ENCODE measurements at places on chromosomes 3 and 15.

GRCh38 chr3:43865887-43866528 is 175.3 kb downstream of the ABHD5 start:
- DNase-seq = no peak

DNA sequence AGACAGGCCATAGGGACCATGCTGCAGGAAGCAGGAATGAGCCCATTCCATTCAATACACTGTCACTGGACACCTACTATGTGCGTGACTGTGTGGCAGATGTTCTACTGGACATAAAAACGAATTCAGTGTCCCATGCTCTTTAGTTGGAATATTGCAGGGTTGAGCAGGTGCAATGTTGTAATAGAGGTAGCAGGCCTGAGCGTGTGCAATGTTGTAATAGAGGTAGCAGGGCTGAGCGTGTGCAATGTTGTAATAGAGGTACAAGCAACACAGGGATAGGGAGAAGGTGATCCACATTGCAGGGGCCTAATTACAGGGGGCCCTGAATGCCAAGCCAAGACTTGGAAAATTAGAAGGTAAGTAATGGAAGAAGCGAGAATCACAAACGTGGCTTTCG is 261.4 kb upstream of the HES1 start:
- no peak for DNase-seq

- no peak for DNase-seq
These were observed 28.3 kb upstream of the AP4E1 start for GRCh38 chr15:50880206-50880605.

- DNase-seq = no peak
These were observed 105.0 kb downstream of the MYLK start for GRCh38 chr3:123778991-123779622.

GRCh38 chr15:38781196-38781595 is 216.6 kb upstream of the RASGRP1 start:
- DNase-seq = no peak

GRCh38 chr15:101148166-101148880 is 103.5 kb downstream of the CHSY1 start:
- DNase-seq = no peak

DNA sequence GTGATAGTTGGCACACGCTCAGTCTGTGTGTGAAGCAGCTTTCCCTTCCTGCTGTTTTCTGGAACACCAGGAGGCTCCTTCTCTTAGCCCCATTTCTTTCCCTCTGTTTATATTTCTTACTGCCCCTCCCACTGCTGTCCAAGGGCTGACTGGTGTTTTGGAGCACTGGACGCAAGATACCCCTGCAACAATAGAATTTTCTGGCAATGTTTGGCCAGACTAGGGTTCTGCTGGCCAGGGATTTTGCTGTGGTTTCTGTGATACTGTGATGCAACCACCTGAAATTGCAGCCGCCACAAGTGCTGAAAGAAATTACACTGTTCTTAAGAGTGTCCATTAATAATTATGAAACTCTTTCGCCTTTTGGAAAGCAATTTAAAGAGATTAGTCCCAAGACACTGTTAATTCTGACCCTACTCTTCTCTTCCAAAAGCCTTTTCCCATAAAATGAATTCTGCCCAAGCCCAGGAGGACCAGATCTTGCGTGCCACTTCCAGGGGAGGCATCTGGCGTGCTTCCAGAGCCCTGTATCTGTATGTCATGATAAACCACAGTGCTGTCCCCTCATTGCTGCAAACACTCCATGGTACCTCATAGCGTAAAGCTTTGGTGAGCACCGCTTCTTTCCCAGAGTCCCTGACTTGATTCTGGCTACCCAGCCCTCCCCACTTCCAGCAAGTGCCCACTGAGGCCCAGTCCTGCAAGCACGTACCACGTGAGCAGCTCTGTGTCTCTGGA is 159.4 kb upstream of the CHRM5 start:
- no peak for DNase-seq

DNA sequence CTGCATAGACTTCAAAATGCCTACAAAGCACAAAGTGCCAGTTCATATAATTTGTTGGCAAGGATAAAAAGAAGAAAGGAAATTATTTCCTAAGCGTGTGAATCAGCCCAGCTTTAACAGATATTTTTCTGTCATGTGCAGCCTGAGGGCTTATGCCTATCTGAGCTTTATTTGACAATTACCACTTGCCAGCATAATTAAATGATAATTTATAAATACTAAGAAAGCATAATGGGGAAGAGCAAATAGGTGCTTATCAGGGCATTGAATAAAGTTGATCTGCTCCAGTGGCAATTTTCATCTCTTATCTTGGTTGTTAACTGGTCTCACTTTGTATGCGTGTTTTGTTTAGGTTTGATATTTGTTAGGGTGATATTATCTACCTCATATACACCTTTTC is 313.4 kb upstream of the DNAJC19 start:
- no peak for DNase-seq

DNA sequence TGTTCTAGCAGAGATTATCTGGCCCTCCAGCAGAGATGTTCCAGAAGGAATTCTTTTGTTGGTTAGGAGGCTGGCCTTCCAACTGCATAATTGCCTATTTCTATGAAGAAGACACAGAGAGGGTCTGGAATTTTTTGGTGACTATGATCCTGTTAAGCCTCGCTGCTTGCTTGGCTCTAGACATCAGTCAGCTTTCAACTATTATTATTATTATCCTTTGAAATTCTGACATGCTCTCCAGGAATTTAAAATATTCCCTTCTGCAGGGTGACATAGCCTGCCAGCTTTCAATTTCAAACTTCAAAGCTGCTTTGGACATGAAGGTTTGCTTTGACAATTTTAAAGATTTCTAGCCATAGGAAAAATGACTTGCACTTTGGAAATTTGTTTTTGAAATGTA is 26.3 kb upstream of the ZNF148 start:
- DNase-seq = no peak

DNA sequence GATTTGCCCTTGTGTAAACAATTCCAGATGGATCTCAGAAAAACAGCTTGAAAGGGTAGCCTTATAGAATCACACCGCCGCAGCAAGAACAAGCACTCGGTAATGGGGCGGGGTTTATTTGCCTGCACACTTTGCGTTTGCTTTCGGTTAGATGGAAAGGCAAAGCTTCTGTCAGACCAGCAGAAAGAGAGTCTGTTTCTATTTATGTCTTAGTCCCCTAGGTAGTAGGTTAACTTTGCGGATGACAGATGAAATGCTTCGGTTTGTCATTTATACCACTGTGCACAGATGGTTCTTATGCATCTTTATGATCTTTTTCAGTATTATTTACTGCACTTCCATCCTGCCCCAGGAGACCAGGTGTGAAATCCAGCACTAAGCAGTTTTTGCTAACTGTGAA is 62.2 kb downstream of the PYDC2 start:
- DNase-seq = no peak

- no peak for DNase-seq
These were observed 35.1 kb downstream of the TMOD3 start for GRCh38 chr15:51864408-51865056.

Data from activated CD8-positive, alpha-beta memory T cell treated with anti-CD3 and anti-CD28 coated beads for 1 hour (primary cell).